Stimulated activated naive B cell treated with anti-CD40 and anti-IgM and Interleukin-4, amounts not matched to agents 10 μg/mL and 1 μg/mL and 100 μg/mL, for 72 hours (primary cell): ENCODE measurements at places on chromosomes 5 and 9.
A peak's percentile ranks its signal among the peaks of the same experiment; 100 is the strongest.

- peak; percentile 60 for DNase-seq
Measured at GRCh38 chr9:134163371-134164196, 780 bp downstream of the RNU6ATAC start.

DNA sequence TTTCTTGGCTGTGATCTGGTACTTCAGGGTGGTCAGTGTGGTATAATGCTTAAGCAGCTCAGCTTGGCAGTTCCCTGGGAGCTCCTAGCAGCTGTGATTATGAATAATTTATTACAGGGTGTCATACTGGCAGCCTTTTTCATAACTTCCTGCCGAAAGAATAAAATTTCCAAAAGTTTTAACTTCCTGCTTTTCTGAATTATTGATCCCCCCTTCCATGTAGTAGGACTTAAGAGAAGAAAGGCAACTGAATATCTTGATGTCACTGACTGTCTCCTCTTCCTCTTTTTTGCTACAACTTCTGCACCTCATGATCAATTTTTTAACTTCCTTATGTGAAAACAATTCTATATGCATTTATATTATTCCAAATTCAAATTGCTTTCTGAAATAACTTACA, 74.3 kb upstream of the SPEF2 start:
- DNase-seq: no peak

DNA sequence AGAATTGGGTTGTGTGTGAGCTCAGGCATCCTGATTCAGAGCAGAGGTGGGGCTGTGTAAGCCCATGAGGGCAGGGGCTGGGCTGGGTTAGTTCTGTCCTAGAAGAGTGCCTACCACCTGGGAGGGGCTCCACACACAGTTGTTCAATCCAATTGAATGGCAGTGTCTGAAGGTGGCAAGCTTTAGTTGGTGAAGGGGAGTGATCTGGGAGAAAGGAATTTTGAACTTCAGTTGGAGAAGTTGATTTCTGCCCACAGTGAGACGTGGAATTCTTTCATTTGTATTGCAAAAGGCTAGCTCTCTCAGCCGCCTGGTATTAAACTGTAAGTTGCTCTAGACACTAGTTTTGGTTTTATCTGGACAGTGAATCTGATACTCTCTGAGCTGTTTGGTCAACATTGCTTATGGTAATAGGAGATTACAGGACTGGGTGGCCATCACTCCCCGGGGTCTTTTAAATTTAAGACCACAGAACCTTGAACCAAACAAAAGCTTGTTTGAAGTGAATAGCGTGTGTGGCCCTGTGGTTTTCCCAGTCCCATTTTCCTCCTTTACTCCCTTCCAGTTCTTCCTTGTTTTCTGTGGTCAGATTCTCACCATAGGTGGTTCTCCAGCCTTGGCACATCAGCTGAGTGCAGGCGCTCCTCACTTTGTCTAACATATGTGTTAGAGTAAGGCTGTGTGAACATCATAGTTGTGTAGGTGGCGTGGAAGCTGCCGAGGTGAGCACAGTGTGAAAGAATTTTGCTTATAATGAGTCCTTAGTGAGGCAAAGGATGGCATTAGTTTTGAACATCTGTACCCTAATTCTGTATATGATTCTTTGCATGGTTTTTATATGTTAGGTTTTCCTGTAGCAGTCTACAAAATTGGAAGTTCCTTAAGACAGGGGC, 78.0 kb downstream of the ARHGAP26 start:
- DNase-seq: no peak

DNA sequence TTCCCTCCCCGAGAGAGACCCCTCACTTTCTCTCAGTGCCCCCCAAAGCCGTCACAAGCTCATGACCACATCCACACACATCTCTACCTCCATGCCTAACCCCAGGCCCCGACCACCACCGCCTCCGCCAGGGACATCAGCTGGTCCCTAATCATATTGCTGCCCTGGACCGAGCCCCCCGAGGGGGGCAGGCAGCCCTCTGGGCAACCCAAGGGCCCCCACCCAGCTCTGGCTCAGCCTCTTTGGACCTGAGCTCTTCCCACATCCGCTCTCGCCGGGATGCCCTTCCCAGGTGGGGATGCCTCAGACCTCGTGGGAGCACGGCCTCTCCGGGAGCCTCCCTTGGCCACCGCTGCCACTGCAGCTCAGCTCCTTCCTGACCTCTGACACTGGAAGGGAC, 18.5 kb downstream of the LHX3 start:
- no peak for DNase-seq

- DNase-seq: no peak
Measured at GRCh38 chr5:176180781-176181180, 57.4 kb upstream of the SIMC1 start.

GRCh38 chr5:164207646-164208045, 702.2 kb downstream of the MAT2B start:
- no peak for DNase-seq

GRCh38 chr5:58080573-58080972, 379.3 kb downstream of the PLK2 start:
- DNase-seq: no peak

GRCh38 chr5:56447232-56447631, 214.1 kb upstream of the ANKRD55 start:
- no peak for DNase-seq

GRCh38 chr5:65946198-65946745, 19.9 kb downstream of the ERBIN start:
- no peak for DNase-seq

DNA sequence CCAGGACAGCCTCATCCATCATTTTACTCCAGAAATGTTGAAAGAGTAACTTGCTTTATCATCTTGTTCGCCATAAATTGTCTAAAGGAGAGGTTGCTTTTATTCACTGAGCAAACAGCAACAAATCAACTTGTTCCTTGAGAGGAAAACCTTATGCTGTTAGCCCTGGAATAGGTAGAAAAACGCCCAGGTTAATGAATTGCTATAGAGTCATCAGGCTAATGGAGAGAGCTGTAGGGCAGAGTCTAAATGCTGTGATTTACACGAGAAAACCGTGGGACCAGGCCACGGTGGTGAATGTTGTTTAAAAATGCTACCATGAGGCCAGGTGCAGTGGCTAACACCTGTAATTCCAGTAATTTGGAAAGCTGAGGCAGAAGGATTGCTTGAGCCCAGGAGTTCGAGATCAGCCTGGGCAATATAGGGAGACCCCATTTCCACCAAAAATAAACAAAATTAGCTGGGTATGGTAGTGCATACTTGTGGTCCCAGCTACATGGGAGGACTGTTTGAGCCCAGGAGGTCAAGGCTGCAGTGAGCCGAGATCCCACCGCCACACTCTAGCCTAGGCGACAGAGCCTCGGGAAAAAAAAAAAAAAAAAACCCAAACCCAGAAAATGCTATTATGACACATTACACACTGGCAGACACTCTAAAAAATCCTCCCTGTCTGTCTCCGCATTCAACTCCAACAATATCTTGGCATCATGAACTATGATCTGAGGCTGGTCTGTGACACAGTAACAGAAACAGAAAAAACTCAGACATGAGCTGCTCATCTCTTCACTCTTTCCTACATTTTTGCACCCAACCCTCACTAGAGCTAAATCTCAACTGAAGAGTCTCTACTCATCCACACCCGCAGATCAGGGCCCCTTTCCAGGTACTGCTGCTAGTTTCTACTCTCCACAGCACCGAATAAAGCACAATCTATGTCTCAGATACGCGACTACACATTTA, 118.6 kb upstream of the RETREG1 start:
- DNase-seq: no peak

- DNase-seq: no peak
Measured at GRCh38 chr5:30736669-30737068, 456.8 kb upstream of the CDH6 start.

DNA sequence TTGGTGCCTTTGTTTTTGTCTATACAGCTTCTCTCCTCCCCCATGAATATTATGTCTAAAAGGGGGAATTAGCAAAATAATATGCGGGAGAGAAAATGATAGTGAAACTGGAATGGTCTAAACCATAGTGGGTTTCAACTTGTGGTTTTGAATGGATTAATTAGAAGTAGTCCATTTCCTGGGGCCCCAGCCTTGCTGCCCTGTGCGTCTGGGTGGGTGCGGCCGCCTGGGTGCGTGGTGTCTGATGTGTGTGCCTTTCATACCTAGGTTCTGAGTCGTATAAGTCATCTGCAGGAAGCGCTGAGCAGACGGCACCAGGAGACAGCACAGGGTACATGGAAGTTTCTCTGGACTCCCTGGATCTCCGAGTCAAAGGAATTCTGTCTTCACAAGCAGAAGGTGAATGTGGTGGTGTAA, 120.0 kb upstream of the CACNA1B start:
- DNase-seq: peak; percentile 66

DNA sequence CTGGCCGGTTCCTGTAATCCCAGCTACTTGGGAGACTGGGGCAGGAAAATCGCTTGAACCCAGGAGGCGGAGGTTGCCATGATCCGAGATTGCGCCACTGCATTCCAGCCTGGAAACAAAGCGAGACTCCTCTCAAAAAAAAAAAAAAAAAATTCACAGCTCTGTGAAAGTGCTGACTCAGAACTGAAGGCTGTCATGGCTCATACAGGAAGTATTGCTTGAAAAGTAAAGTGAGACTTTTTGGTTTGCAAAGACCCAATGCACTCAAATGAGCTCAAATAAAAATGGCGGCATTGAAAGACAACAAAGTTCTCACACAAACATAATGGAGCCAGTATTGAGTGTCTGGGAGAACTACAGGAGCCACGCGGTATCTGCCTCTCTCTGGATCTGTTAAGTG, 202.1 kb downstream of the FBXL7 start:
- DNase-seq: no peak

- no peak for DNase-seq
Measured at GRCh38 chr5:5159282-5160103, 19.4 kb downstream of the ADAMTS16 start.

DNA sequence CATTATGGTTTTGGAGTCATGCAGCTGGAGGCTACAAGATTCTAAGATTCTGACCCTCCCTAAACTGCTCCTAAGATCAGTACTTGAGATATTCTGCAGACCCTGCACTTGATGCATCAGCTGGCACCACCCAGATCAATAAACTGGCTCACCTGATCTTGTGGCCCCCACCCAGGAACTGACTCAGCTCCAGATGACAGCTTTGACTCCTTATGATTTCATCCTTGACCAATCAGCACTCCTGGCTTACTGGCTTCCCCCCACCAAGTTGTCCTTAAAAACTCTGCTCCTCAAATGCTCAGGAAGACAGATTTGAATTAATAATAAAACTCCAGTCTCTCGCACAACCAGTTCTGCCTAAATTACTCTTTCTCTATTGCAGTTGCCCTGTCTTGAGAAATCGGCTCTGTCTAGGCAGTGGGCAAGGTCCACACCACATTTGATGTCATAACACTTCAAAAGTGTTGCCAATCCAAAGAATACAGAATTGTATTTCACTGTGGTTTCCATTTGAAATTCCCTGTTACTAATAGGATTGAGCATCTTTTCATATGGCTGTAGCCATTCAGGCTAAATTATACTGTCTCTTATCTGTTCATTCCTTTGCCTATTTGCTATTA, 14.8 kb upstream of the SLC30A5 start:
- DNase-seq: no peak

DNA sequence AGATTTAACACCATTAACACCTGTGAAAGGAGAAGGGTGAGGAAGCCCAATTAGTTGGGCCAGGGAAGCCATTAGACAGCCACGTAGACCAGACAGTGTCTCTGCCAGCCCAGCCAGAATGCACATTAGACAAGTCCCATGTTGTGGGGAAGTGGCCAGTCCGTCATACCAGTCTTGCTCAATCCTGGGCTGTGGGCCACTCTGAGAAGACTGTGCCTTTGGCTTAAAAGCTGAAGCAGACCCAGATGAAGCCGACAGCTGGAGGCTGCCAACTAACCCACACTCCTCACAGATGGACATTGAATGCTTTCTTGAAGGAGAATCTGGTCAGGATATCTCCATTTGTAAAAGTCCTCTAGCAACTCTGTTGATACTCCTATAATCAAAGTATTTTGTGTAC, 128.5 kb downstream of the CHSY3 start:
- no peak for DNase-seq

- no peak for DNase-seq
Measured at GRCh38 chr5:6573651-6574101, 59.2 kb downstream of the NSUN2 start.

GRCh38 chr9:1959371-1959770, 55.8 kb upstream of the SMARCA2 start:
- no peak for DNase-seq

GRCh38 chr5:1104327-1105006, 7.4 kb downstream of the SLC12A7 start:
- no peak for DNase-seq

DNA sequence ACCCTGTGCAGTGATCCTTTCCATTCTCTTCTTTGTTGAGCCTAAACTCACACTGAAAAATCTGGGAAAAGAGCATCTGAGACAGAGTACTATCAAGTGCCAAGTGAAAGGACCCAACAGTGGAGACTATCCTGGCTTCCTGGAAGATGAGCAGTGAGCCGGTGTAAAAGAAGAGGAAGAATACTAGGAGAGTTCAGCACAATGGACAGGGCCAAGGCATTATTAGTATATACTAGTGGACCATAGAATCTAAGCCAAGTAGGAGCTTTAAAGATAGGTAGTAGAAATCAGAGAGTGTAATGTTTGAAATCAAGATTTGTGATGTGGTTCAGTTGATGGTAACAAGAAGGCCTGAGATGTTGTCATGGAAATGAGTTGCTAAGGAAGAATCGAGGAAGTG, 140.8 kb downstream of the CAMK4 start:
- DNase-seq: no peak

GRCh38 chr9:115524453-115525059, 406.6 kb upstream of the TNC start:
- no peak for DNase-seq

- no peak for DNase-seq
Measured at GRCh38 chr9:73743826-73744225, 592.2 kb downstream of the ANXA1 start.

DNA sequence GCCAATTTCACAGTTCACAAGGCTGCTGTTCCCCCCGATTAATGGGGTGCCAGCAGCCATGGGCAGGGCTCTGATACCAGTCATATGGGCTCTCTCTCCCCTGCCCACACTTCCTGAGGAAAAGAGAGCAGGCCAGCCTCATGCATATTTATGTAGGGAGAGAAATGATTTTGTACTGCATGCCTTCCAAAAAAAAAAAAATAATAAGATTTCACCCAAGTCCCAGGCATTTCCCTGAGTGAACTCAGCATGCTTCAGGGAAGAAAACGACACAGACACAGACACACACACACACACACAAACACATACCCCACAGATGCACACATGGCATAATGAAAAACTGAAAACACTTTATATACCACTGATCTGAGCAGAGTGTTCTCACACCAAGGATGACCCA, 232.8 kb downstream of the ASTN2 start:
- no peak for DNase-seq

DNA sequence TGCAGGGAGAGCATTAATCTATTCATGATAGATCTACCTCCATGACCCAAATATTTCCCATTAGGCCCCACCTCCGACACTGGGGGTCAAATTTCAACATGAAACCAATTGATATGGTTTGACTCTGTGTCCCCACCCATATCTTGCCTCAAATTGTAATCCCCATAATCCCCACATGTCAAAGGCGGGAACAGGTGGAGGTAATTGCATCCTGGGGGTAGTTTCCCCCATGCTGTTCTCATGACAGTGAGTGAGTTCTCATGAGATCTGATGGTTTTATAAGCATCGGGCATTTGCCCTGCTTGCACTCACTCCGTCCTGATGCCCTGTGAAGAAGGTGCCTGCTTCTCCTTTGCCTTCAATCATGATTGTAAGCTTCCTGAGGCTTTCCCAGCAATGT, 153.5 kb downstream of the SV2C start:
- DNase-seq: no peak

GRCh38 chr9:113590389-113590788, 126.9 kb downstream of the RGS3 start:
- no peak for DNase-seq

GRCh38 chr9:5949103-5949699, 58.5 kb downstream of the MLANA start:
- no peak for DNase-seq
